ENCODE measurements at places on chromosomes 4 and X.
A peak's percentile ranks its signal among the peaks of the same experiment; 100 is the strongest.

DNA sequence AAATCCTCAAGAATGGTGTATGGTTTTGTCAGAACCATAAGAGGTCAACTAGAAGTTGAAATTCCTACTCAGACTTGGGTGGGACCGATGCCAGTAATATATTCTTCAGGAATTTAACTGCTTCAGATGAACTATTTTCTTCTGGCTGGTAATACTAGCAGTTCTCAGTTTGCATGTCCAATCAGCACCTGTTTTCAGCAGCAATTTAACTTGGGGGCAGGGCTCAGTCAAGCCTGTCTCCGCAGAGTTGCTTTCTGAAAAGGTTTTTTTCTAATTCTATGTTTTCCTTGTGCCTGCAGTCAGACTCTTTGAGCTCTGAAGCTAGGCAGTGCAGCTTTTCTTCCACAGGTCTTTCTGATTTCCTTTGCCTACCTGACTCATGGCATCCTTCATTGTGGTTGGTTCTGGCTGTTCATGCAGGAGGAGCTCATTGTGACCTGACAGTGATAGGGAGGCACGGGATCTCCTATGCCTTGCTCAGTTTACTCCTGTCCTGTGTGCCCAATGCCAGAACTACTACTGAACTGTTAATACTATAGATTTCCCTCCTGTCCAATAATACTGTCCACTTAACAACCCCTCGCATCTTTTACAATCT lies 17.3 kb upstream of the FMR1 start:
- DNase-seq: no peak

GRCh38 chr4:43990963-43991362 lies 457.6 kb downstream of the KCTD8 start:
- DNase-seq: no peak

DNA sequence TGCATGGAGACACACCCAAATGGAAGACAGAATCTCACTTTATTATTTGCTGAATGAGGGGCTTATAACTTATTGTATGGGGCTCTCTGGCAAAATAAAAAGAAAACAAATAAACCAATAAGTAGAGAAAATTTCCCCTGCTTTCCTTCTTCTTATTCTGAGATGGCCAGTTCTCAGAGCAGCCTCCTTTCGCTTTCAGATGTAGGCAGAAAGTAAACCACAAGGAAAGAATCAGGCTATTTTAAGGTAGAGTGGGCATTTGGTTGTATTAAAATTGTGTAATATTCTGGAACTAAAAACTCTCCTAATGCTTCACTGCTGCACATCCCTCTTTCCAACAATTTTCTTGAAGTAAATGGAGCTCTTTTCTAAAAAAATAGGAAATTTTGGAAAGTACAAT lies 241.8 kb downstream of the GALNTL6 start:
- DNase-seq: no peak

GRCh38 chr4:95439071-95439470 lies 109.7 kb downstream of the UNC5C start:
- DNase-seq: no peak

GRCh38 chr4:150325872-150326271 lies 247.6 kb downstream of the DCLK2 start:
- DNase-seq: no peak

DNA sequence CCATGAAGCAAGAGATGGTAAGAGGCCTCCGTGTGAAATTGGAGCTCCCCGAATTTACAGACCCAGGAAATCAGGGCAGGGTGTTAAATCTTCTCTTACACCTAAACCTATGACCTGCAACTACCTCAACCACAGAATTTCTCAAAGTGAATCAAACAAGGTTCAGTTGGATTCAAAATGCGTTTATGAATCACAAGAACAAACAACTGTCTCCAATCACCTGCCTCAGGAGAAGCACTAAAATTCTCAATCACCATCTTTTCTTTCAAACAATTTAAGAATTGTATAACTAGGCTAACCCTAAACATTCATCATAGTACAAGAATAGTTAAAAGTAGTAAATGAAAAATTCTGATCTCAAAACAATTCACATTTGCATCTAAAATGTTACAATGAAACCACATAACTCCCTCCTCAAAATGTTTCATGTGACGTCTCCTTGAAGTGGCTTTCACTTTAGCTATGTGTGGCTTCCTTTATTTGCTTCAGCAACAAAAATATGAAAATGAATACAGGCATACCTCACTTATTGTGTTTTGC lies 19.2 kb downstream of the PPP3CA start:
- DNase-seq: no peak

DNA sequence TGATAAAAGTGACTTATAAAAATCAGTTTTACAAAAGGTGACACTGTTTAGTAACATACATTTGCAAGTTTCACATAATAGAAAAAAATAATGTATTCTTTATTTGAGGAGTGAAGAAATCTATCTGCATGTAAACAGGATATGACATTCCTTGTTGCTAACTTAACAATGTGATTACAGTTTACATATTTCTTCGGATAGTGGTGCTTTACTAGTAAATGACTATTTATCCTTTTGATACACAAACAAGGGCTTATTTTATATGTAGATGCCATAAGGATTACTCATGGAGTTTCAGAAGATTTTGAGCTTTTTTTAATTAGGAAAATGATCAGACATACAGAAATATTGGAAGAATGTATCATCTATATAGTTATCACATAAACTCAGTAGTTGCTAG lies 126.5 kb downstream of the SLIT2 start:
- DNase-seq: no peak

DNA sequence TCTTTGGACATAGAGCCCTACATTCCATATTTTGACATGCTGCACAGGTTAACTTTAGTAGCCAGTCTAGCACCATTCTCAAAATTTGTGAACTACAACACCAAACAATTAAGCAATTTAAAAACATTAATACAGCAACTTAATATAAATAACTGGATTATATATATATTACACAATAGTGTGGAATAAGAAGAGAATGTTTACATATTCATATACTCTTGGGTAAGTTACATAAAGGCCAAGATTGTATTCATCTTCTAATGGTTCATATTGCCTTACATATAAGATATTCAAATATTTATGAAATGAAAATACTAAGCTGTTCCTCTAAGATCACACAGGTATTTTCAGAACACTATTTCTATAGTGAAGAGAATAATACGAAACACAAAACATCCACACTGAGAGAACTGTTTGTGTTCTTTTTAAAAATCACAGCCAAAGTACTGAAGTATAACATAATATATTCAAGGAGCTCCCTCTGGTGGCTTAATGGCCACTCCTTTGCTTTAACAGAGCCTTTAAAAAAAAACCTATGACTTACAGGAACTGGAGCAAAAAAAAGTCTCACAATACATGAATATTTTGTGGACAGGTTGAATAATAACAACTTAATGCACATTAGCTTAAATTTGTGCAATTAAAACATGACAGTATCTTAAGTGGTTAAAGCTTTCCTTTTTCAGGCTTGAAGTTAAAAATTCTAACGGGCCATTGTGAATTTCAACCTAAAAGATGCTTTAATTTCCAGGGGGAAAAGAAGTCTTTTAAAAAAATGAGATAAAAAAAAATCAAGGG lies 46.2 kb downstream of the NEK1 start:
- peak; percentile 68 for DNase-seq

GRCh38 chr4:183596067-183596757 lies 62.8 kb downstream of the RWDD4 start:
- no peak for DNase-seq

DNA sequence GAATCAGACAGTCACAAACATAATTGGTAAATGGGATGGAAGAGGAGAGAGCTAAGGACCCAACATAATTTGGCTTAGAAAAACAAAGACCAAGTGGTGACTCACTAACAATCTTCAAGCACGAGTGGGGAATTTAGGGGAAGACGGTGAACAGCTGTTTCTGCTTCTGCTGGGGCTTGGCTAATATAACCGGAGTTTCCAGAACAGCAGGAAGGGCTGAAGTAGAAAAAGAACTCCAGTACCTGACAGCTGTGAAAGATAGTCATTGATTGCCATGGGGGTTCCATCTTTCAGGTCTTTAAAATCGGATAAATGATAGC lies 290.9 kb upstream of the LDB2 start:
- DNase-seq: peak; percentile 77

DNA sequence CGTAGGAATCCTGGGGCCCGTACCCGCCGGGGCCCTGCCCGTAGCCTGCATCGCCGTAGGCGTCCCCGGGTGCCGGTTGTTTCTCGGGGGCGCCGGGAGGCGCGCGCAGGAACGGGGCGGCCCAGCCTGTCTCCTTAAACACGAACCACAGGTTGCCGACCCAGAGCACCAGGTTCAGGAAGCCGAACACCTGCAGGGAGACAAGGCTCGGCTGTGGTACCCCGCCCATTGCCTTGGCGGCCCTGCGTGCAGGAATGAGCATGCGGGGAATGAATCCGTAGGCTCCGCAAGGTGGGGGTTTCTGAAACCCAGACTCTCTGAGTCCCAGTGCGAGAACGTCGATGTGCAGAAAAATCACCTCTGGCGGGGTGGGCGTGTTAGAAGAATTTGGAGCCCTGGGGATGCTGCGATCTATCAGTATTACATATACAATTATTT lies 5.4 kb upstream of the PRICKLE3 start:
- DNase-seq: no peak

GRCh38 chr4:26242451-26242850 lies 78.4 kb upstream of the RBPJ start:
- DNase-seq: peak; percentile 37

DNA sequence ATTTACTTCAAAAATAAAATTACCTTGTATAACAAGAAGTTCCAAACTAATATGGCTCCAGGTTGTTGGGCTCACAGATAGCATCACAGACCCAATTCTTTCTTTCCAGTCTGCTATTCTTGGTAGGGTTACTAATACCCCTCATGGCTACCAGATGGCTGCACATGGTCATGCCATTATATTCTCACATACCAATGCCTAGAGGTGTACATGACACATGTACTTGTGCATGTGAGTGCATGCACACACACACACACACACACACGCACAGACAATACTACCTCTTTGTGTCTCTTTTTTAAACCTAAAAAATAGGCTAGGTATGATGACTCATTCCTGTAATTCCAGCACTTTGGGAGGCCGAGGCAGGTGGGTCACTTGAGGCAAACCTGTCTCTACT lies 31.1 kb downstream of the FBXO8 start:
- DNase-seq: no peak

DNA sequence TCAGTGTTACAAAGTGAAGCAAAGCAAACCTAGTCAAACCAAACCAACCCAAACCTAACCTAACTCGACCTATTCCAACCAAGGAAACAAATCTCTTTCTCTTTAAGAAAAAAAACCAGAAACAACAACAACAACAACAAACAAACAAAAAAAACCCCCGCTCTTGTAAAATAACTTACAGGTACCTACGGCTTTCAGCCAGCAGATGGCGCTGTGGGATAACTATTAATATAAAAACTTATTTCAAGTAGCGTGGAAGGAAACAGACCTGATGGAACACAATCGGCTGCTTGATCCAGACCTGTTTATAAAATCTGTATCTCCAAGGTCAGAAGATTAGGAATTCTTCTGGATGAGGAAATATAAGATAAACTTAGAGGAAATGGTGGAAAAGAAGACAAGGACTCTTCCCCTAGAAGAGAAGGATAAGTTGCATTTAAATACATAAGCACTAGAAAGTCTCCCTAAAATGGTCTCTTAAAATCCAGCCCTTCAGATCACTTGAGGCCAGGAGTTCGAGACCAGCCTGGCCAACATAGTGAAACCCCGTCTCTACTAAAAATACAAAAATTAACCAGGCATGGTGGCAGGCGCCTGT lies 34.4 kb upstream of the CDKL5 start:
- DNase-seq: peak; percentile 69

- DNase-seq: no peak
Observed at GRCh38 chrX:12721042-12721441, 70.2 kb upstream of the PRPS2 start.

GRCh38 chr4:152115794-152116193 lies 355.0 kb upstream of the GATB start:
- DNase-seq: no peak

- peak; percentile 24 for DNase-seq
Observed at GRCh38 chrX:109911046-109911445, 91.9 kb upstream of the TMEM164 start.

DNA sequence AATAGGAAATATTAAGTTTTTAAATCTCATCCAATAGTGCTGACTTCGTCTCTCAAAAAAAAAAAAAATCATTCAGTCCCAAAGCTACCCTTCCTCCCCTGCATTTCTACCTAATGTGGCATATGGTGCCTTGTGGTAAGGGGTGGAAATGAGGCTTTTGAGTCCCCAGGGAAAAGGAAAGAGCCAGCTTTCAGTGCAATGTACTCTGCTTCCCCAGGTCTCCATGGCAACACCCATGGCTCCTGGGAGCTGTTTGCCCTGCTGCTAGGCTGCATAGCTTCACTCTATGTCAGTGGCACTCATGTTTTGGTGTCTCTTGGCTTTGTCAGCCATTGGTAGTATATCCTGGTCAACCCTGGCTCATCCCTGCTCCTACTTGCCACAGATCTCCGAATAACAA lies 175.9 kb downstream of the SLC39A8 start:
- no peak for DNase-seq

- no peak for DNase-seq
Observed at GRCh38 chrX:8721536-8721935, 10.4 kb downstream of the ANOS1 start.

Measured in fibroblast of mammary gland (primary cell).